ENCODE measurements at places on chromosomes 11 and 22.

DNA sequence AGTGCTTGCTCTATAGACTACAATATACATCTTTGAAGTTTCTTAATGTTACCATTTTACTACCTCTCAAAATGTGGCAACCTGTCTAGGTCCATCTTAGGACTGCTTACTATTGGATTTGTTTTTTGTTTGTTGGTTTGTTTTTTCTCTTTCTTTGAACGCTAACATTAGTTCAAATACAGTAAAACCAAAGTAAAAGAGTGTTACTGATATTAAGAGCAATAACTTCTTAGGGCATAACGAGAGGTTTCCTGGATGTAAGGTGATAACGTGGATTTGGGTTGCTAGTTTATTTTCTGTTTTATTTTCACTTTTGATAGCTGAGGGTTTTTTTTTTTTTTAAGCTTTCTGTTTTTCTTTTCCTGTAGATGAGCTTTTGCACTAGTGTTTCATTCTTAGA, 43.6 kb downstream of the TMEM135 start:
- no peak for ATAC-seq

- no peak for ATAC-seq
These were observed 642.7 kb upstream of the TENM4 start for GRCh38 chr11:80083531-80083951.

- no peak for ATAC-seq
These were observed 410.9 kb downstream of the INSC start for GRCh38 chr11:15525582-15525981.

- no peak for ATAC-seq
These were observed 2.6 kb upstream of the MS4A2 start for GRCh38 chr11:60085909-60086308.

- ATAC-seq = no peak
These were observed 5.5 kb downstream of the B3GAT1 start for GRCh38 chr11:134406264-134407185.
